ENCODE measurements at places on chromosomes 3 and 15. TPM values are rescaled to one million over a fixed set of nuclear protein-coding genes. Genes with fewer than 3 reads are reported as not detected.
A peak's percentile ranks its signal among the peaks of the same experiment; 100 is the strongest.

The PODXL2 gene
- total RNA-seq, result 2.2 TPM

The ALG1L2 gene
- total RNA-seq, result 1.5 TPM

The KCNH8 gene
- total RNA-seq, result 0.12 TPM

The CHRNA3 gene
- total RNA-seq, result 1.3 TPM

The XCR1 gene
- 0.32 TPM for total RNA-seq

GRCh38 chr3:165549665-165550064, 287.6 kb downstream of the BCHE start:
- no peaks in the 10 kb centered on the region for H3K4me1 ChIP-seq
- no peaks in the 10 kb centered on the region for H3K36me3 ChIP-seq
- DNase-seq, result no peak
- no peaks in the 10 kb centered on the region for H3K27me3 ChIP-seq
- H3K27ac ChIP-seq, result no peak overlapping the region

DNA sequence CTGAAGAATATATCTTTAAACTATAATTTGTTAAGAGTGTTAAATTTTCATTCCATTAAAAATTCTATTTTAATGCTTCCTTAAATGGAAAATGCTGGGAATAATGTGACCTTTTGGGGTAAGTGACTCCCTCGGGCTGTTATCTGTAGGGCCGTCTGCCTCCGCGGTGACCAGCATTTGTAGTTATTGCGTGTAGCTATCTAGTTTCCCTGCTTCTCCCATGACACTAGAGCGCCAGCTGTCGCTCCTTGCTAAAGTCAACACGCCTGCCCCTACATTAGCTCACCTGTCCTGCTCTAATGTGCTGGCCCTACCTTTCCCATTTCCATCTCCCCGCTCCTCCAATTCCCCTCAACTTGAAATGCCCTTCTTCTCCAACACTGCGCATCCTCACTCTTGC, 12.4 kb upstream of the CHRM5 start:
- H3K4me1 ChIP-seq, result no peaks in the 10 kb centered on the region
- H3K36me3 ChIP-seq, result no peaks in the 10 kb centered on the region
- no peak for DNase-seq
- no peaks in the 10 kb centered on the region for H3K27me3 ChIP-seq

GRCh38 chr3:108471426-108471825, 39.0 kb downstream of the MYH15 start:
- no peaks in the 10 kb centered on the region for H3K27me3 ChIP-seq
- no peak overlapping the region for H3K27ac ChIP-seq
- no peak overlapping the region for H3K4me3 ChIP-seq
- DNase-seq, result no peak
- H3K4me1 ChIP-seq, result no peaks in the 10 kb centered on the region

GRCh38 chr15:62067448-62068044, 769 bp downstream of the C2CD4A start:
- H3K36me3 ChIP-seq, result no peaks in the 10 kb centered on the region
- peak; percentile 52 for DNase-seq
- no peak overlapping the region for H3K27ac ChIP-seq
- H3K4me3 ChIP-seq, result peak overlapping the region; percentile 61

DNA sequence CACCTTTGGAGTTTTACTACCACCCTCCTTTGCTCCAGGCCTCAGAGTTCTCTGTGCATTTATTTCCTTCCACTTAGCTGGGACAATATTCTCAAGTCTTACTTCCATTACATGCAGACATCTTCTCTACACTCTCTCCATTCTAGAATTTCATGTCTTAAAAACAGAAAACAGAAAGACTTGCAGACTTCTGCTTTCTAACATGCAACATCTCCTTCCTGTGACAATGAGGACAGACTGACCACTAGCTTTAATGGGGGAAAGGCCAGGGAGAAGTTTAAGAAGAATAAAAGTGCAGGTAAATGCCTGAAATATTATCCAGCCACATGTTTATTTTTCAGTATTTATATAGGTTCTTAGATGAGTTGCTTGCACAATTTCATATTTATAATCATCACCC, 17.1 kb upstream of the CSTA start:
- H3K4me1 ChIP-seq, result no peaks in the 10 kb centered on the region
- H3K4me3 ChIP-seq, result no peak overlapping the region
- DNase-seq, result no peak
- no peaks in the 10 kb centered on the region for H3K27me3 ChIP-seq
- H3K27ac ChIP-seq, result no peak overlapping the region
- H3K36me3 ChIP-seq, result no peaks in the 10 kb centered on the region

GRCh38 chr3:129745253-129745652, 138.8 kb upstream of the PLXND1 start:
- H3K4me1 ChIP-seq, result no peaks in the 10 kb centered on the region
- H3K27ac ChIP-seq, result no peak overlapping the region
- no peak for DNase-seq

GRCh38 chr15:63933522-63933921, 99.8 kb upstream of the HERC1 start:
- DNase-seq, result no peak
- H3K4me3 ChIP-seq, result no peak overlapping the region
- H3K27ac ChIP-seq, result no peak overlapping the region
- H3K36me3 ChIP-seq, result no peaks in the 10 kb centered on the region
- H3K27me3 ChIP-seq, result no peaks in the 10 kb centered on the region
- peaks cover 15% of the 10 kb centered on the region for H3K4me1 ChIP-seq

GRCh38 chr3:190862209-190863118, at the start of gene GMNC:
TSS of gene GMNC (minus strand) at chr3:190862694. CDS start at chr3:190862615, 79 bp downstream.
- H3K27me3 ChIP-seq, result peaks cover 12% of the 10 kb centered on the region
- no peaks in the 10 kb centered on the region for H3K36me3 ChIP-seq
- DNase-seq, result peak; percentile 88
- H3K27ac ChIP-seq, result peak within 1 kb of the TSS; percentile 53
- peak within 1 kb of the TSS; percentile 61 for H3K4me3 ChIP-seq
